ENCODE measurements at places on chromosomes 1 and 21. TPM values are rescaled to one million over a fixed set of nuclear protein-coding genes. Genes with fewer than 3 reads are reported as not detected.

DNA sequence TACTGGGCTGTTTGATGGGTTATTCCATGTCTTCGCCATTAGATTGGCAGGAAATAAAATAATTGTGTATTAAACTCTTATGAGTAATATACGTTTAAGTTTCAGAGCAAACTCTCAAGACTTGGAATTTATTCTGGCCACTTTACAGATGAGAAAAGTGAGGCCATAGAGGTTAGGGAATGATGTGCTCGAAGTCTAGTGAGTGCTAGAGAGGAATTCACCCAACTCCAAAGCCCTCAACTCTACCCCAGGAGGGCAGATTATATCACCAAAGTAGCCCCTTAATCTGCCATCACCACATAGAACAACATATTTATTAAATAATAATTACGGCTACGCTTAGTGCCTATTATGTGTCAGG is 440 bp upstream of the MUL1 start:
- ATAC-seq, result no peak

DNA sequence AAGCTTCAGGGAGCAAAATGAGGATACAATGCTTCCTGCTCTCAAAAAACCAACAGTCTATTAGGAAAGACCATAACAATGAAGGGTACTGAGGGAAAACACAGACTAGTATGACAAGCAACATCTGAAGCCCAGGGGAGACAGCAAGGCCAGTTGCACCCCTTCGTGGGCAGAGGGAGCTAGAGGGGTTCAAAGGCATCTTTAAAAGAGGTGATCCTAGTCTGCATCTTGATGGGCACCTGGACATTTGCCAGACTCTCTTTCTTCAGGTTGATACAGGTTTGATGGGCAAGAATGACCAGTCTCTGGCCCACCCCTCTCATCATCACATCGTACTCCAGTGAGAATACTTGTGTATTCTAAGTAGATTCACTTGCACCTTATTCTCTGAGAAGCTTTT is 177.7 kb downstream of the VAV3 start:
- no peak for ATAC-seq

Gene OXCT2
- total RNA-seq, result 0.69 TPM

DNA sequence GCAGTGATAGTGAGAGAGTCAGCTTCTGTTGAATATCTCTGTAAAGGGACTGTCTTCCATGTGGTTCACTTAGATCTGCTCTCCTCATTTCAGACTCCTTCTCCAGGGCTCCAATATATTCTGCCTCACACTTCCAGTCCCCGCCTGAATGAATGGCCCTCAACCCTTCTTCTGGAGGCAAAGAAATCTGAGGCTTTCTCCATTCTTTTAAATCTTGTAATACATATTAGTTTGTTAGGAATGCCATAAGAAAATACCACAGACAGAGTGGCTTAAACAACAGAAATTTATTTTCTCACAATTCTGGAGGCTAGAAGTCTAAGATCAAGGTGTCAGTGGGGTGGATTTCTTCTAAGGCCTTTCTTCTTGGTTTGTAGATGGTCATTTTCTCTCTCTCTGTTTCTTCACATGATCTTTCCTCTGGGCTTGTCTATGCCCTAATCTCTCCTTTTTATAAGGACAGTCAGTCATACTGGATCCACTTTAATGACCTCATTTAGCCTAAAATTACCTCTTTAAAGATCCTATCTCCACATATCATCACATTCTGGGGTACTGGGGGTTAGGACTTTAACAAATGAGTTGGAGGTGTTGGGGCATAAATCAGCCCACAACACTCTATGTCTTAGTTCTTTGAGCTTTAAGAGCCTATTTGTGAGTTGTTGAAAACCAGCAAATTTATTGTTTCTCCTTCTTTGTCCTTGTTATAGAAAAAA is 128.5 kb upstream of the KCNK2 start:
- ATAC-seq, result no peak

DNA sequence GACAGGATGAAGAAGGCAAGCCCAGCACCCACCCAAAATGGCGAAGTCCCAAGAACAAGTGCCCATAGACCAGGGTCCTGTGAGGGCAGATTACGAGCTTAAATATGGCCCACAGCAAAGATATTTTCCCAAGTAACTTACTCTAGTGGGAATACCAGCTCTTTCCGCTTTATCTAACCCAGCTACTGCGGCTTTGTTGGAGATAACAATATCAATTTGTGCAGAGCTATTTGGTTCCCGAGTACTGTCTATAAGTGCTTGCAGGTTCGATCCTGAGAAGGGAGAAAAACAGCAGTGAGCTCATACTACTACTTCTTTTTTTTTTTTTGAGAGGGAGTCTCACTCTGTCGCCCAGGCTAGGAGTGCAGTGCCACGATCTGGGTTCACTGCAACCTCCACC is 14.3 kb upstream of the DNAJC28 start:
- ATAC-seq, result no peak

Gene FMOD
- total RNA-seq, result not detected

- ATAC-seq, result no peak
Measured at GRCh38 chr1:115219927-115220326, 118.1 kb downstream of the NGF start.

DNA sequence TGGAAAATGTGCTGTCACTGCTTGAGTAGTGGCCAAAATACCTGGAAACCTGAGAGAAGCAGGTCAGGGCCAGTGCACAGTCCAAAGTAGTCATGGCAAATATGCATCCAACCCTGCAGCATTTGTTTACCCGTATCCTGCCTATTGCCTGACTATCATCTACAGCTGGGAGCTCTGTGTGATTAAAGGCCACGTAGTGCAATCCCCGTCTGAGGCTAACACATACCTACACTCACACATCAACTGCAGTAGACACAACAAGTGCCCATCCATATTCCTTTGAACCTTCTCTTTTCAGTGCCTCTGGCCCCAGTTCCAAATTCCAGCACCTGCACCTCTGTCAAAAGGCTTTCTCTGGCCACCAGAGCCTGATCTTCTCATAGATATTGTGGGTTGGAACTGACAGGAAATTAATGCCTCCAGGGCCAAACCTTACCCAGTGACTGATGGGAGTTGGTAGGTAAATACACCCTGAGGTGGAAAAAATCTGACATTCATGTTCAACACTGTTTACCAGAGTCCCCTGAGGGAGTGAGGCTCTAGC is 383.0 kb downstream of the SETD4 start:
- ATAC-seq, result no peak

Gene AMY1C
- not detected for total RNA-seq

Gene RBM8A
- 222 TPM for total RNA-seq

Gene EIF3I
- total RNA-seq, result 303 TPM

DNA sequence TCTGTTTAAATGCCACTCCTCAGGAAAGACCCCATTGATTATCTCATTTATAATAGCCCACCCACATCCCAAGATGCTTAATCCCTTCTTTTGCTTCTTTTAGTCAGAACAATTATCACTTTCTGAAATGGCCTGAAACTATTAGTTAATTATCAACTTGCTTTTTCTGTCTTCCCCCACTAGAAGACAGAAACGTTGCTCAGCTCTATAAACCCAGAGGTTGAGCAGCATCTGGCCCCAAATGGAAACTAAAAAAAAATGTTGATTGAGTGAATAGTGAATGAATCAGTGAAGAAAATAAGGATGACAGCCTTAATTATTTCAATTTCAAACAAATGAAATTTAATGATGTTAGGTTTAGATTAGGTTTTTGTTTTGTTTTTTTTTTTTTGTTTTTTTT is 38.2 kb upstream of the PIGC start:
- ATAC-seq, result no peak

DNA sequence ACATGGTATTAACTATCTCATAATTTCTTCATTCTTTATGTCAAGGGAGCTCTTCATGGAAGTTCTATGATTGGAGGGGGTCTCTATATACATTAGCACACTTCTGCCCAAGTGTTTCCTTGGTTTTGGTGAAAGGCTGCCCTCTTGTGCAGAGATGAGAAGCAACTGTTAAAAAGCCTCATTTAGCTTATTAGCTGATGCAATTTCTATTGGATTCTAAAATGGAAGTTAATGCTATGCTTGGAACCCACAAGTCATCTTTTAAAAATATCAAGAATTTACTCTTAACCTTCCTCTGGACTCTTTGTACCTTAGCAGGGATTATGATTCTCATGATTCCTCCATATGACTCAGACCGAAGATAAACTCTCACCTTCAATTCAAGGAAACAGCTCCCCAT is 328.9 kb downstream of the PTBP2 start:
- ATAC-seq, result no peak

Gene DNAJC8
- total RNA-seq, result 102 TPM

Measured in activated T-helper 17 cell treated with anti-CD3 and anti-CD28 coated beads, Interleukin-2, amount 50 U/mL, for 72 hours (primary cell).